ENCODE measurements at places on chromosomes 7 and 10.

DNA sequence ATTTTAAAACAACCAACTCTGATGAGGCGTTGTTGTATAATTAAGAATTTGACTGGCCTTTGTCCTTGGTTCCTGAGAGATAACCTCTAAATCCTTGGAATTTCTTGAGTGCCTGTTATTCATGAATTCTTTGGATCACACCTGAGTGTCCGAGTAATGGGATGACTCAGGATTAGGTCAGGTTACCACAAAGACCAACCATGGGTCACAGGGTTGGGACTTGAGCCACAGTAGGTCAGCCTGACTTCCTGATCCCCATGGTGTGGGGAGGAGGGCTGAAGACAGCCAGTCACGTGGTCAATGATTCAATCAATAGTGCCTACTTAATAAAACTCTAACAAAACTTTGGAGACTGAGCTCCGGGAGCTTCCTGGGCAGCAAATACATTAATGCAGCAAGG, 192.5 kb downstream of the GFRA1 start:
- DNase-seq: no peak
- H3K27ac ChIP-seq: no peak overlapping the region
- no peaks in the 10 kb centered on the region for H3K36me3 ChIP-seq
- H3K4me1 ChIP-seq: no peaks in the 10 kb centered on the region
- H3K4me3 ChIP-seq: no peak overlapping the region

DNA sequence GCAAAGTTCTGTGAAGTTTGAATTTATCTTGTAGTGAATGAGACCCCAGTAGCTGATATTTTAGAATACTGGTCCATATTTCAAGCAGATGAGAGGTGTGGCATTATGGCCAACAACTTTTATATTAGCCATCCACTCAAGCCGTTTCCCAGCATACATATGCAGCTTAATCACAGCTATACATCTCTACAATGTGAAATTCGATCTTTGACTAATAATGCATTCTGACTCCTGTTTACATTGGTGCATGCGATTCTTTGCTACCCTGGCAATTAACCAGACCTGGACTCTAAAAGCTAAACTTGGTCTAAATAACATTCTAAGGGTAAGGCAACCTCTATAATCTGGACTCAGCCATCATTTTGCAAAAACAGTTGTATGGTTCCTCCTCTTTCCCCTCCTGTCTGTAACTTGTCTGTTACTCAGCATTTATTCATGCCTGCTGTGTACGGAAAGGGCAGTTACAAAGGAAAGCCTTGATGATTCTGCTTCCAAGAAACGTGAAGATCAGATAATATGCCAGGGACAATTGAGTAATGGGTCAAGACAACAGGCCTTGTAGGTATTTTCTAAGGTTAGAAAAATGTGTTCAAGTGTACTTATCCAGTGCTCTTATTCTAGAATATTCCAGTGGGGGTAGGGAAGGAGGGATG, 50.6 kb downstream of the PNLIPRP2 start:
- no peaks in the 10 kb centered on the region for H3K36me3 ChIP-seq
- H3K27ac ChIP-seq: no peak overlapping the region

GRCh38 chr10:26468700-26469099, 30.6 kb downstream of the APBB1IP start:
- no peaks in the 10 kb centered on the region for H3K27me3 ChIP-seq
- H3K4me1 ChIP-seq: peaks cover 64% of the 10 kb centered on the region
- peak overlapping the region; percentile 80 for H3K4me3 ChIP-seq
- H3K27ac ChIP-seq: peak overlapping the region; percentile 85
- no peak for DNase-seq

GRCh38 chr7:134619627-134620331, 26.9 kb upstream of the BPGM start:
- H3K36me3 ChIP-seq: no peaks in the 10 kb centered on the region
- peaks cover 31% of the 10 kb centered on the region for H3K27me3 ChIP-seq
- no peak overlapping the region for H3K4me3 ChIP-seq
- DNase-seq: no peak
- H3K27ac ChIP-seq: no peak overlapping the region

DNA sequence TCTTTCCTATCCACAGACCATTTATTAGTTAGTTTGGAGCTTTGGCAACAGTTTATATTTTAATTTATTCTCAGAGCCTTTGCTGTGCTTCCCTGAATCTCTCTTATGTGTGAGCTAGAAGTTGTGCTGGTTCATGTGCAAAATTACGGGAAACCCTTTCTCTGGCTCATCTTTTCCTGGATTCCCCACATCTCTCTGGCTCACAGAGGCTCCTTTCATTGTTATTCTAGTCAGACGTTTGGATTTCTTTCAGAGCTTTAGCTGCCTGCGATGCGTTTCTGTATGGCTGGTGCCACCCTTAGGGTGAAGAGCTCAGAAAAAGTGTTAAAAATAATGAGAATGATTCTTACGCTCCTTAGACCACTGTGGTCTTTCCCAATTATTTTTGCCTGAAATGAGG, 53.3 kb downstream of the TPST1 start:
- no peaks in the 10 kb centered on the region for H3K4me1 ChIP-seq
- DNase-seq: no peak
- no peak overlapping the region for H3K27ac ChIP-seq
- no peak overlapping the region for H3K4me3 ChIP-seq

GRCh38 chr10:44955413-44956070, 4.1 kb upstream of the RASSF4 start:
- H3K4me1 ChIP-seq: peaks cover 13% of the 10 kb centered on the region
- H3K4me3 ChIP-seq: no peak overlapping the region
- DNase-seq: no peak
- no peak overlapping the region for H3K27ac ChIP-seq

DNA sequence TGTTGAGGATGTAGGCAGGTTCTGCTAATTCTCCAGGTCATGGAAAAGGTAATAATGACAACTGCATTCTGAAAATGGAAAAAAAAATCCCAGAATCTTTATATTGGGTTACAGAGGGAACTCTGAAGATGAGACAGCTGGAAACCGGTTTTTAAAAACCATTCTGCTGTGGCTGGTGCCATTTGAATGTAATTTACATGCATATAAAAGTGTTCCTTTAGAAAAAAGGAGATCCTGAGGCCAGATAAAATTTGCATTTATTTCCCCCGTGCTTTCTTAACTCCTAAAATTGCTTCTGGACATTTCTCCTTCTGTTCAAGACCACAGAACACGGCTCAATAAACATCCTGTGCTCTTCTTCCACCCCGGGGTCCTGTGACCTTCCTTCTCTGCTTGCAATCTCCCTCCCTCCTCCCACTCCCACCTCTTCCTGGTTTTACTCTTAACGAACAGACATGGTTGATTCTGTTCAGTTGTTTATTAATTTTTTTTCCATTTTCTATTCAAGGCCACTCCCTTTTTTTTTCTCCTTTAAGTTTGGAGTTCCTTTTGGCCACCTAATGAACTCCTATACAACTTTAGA, 41.6 kb downstream of the SH2D4B start:
- peaks cover 12% of the 10 kb centered on the region for H3K27me3 ChIP-seq
- H3K27ac ChIP-seq: no peak overlapping the region
- H3K4me1 ChIP-seq: peaks cover 2% of the 10 kb centered on the region
- no peak overlapping the region for H3K4me3 ChIP-seq

- H3K27ac ChIP-seq: peak overlapping the region; percentile 94
- DNase-seq: peak; percentile 52
- peaks cover 62% of the 10 kb centered on the region for H3K36me3 ChIP-seq
- H3K4me1 ChIP-seq: peaks cover 51% of the 10 kb centered on the region
- peak overlapping the region; percentile 99 for H3K4me3 ChIP-seq
These were observed 820 bp downstream of the WAC start for GRCh38 chr10:28533571-28534304.

DNA sequence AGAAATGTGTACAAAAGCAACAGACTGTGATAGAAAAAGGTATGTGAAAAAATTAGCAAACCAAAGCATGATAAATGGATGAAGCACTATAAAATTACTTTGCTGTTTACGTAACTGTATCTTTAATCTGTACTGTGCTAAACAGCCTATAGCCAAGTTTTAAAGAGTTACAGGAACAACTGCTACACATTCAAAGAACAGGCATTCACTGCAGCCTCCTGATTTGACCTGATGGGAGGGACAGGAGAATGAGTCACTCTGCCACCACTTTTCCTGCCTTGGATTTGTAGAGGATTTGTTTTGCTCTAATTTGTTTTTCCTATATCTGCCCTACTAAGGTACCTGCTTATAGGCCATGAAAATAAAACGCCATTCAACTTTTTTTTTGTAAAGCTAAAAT, 116.1 kb downstream of the FANK1 start:
- no peaks in the 10 kb centered on the region for H3K27me3 ChIP-seq
- H3K36me3 ChIP-seq: no peaks in the 10 kb centered on the region
- no peak for DNase-seq
- no peak overlapping the region for H3K4me3 ChIP-seq
- no peaks in the 10 kb centered on the region for H3K4me1 ChIP-seq

DNA sequence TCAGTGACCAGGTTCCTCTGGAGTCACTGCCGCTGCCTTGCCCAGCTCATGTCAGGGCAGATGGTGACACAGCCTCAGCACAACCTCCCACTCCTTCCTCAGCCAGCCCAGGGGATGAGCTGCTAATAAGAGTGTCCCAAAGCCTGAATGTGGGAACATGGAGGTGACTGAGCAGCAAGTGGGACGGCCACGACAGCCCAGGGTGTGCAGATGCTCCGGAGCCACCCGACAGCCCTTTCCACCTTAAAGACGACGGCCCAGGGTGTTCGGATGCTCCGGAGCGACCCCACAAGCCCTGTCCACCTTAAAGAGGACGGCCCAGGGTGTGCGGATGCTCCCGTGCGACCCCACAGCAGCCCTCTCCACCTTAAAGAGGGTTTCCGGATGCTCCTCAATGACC, 89.2 kb downstream of the DIP2C start:
- no peak overlapping the region for H3K27ac ChIP-seq
- H3K4me3 ChIP-seq: no peak overlapping the region
- H3K4me1 ChIP-seq: no peaks in the 10 kb centered on the region
- DNase-seq: no peak

DNA sequence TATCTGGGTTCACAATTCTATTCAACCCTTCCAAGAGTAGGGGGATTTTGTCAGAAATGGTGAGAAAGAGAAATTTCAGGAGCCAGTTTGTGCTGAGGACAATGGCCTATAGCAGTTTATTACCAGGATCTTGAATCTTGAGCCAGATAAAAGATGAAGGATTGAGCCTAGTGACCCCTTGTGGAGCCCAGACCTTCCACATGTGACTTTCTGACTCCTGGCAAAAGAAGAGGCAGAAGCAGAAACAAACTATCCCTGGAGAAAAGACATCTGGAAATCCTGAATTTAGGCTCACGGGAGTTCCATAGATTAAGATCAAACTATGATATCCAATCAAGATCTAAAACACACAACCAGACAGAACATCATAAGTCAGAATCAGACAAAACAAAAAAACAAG, 60.9 kb upstream of the CHRM2 start:
- H3K36me3 ChIP-seq: no peaks in the 10 kb centered on the region
- no peak overlapping the region for H3K4me3 ChIP-seq
- H3K4me1 ChIP-seq: no peaks in the 10 kb centered on the region

DNA sequence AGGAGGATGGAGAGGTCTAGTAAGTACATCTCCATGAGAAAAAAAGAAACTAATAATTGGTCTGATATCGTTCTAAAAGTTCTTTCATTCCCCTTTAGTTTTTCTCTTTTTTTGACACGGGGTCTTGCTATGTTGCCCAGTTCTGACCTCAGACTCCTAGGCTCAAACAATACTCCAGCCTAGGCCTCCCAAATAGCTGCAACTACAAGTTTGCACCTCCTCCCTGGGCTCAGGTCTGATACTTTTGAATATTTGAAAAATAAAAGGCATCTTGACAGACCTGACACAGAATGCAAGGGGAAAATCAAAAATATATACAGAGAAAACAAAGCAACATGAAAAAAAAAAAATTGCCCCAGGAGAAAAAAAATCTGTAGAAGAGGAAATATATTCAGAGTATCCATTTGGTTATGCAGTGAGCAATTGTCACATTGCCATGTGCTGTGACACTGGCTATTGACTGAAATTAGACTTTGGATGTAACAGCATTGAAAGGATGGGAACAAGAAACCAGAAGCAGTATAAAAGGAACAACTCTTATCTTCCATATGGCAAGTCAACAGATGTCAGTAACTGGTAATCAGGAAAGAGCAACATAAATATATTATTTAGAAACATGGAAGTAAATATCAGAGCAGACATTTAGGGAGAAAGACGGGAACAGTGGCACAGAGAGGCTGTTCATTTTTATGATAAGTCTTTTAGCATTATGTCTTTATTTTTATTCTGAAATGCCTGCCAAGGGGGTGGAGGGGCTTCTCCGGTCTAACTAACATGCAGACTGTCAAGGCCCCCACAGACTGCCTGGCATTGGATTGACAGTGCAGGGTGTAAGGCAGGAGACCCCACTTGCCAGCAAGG, 408.4 kb downstream of the PARD3 start:
- H3K4me1 ChIP-seq: no peaks in the 10 kb centered on the region
- no peaks in the 10 kb centered on the region for H3K36me3 ChIP-seq
- no peak overlapping the region for H3K27ac ChIP-seq
- no peak overlapping the region for H3K4me3 ChIP-seq
- peaks cover 2% of the 10 kb centered on the region for H3K27me3 ChIP-seq

GRCh38 chr7:134212576-134213546, 85.7 kb downstream of the LRGUK start:
- DNase-seq: no peak
- H3K4me1 ChIP-seq: no peaks in the 10 kb centered on the region
- no peak overlapping the region for H3K27ac ChIP-seq
- H3K36me3 ChIP-seq: no peaks in the 10 kb centered on the region
- no peak overlapping the region for H3K4me3 ChIP-seq
- H3K27me3 ChIP-seq: peaks cover 13% of the 10 kb centered on the region

- H3K27ac ChIP-seq: no peak overlapping the region
- no peaks in the 10 kb centered on the region for H3K36me3 ChIP-seq
- no peaks in the 10 kb centered on the region for H3K27me3 ChIP-seq
- H3K4me3 ChIP-seq: no peak overlapping the region
- no peaks in the 10 kb centered on the region for H3K4me1 ChIP-seq
- DNase-seq: no peak
These were observed 391.1 kb downstream of the PARD3 start for GRCh38 chr10:34423673-34424625.

GRCh38 chr10:58641095-58641531, 128.4 kb downstream of the BICC1 start:
- no peaks in the 10 kb centered on the region for H3K36me3 ChIP-seq
- H3K4me3 ChIP-seq: no peak overlapping the region
- H3K4me1 ChIP-seq: no peaks in the 10 kb centered on the region

Measured in T-helper 2 cell treated with Interferon-gamma antibody and Interleukin-4, amounts not matched to agents 5 μg/mL and 100 μg/mL, for 36 hours (primary cell).